HFFc6 (cell line): ENCODE measurements at places on chromosomes 16 and 17. TPM values are rescaled to one million over a fixed set of nuclear protein-coding genes. Genes with fewer than 3 reads are reported as not detected.

Gene C17orf78
- total RNA-seq, result not detected in 3 replicates

Gene KRTAP16-1
- not detected in 2 replicates for total RNA-seq

Gene CPNE7
- 17.6 and 19.2 TPM in 2 replicates for total RNA-seq

Gene PLLP
- not detected in 3 replicates for total RNA-seq

DNA sequence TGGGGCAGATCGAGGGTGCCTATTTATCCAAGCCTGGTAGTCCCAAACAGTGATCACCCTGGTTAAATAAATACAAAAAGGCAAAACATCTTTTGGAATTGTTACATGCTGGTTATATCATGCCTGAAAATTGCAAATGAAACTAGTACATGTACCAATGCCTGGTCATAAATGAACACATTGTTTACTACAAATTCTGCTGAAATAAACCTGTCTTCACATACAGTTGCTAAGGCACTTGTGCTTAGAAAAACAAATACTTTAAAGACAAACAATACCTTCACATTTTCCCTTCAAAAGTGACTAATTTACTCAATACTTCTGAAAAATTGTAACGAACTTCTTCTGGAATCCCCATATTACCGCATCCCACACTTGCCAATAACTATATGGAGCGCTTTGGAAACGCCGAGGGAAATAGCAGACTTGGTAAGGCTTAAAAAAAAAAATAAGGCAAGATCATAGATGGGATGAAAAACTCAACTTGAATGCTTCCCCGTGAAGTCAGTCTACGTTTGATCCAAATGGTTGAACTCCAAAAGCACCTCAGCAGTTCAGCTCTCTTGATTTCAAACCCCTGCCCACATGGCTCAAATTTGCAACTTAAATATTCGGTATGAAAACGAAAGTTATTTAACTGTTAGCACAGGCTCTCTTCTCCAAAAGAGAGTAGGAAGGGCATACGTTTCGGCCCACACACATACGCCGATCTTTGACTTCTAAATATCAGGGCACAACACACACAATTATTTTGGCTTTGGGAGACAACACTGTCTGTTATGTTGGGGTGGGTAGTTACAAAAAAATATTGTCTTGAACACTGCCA is 264.5 kb downstream of the NTN1 start:
- H3K4me3 ChIP-seq, result no peak overlapping the region
- no peak for DNase-seq
- no peaks in the 10 kb centered on the region; the same call in 1 of the 2 replicates for H3K27me3 ChIP-seq
- H3K27ac ChIP-seq, result no peak overlapping the region

DNA sequence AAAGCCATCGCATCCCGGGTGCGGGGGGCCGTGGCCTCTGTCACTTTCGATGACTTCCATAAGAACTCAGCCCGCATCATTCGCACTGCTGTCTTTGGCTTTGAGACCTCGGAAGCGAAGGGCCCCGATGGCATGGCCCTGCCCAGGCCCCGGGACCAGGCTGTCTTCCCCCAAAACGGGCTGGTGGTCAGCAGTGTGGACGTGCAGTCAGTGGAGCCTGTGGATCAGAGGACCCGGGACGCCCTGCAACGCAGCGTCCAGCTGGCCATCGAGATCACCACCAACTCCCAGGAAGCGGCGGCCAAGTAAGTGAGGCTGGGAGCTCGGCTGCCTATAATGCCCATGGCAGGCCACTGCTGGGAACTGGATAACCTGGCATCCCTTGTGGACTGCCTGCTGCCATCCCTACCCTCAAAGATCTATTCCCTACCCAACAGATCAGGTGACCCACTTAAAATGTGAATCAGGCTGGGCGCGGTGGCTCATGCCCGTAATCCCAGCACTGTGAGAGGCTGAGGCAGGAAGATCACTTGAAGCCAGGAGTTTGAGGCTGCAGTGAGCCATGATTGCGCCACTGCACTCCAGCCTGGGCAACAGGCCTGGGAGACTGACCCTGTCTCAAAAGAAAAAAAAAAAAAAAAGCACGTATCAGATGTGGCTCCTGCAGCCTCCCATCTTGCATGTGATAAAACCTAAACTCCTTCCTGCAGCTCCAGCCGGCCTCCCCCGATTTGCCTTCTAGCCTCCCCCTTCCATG is 18.3 kb downstream of the CDIPT start:
- H3K27ac ChIP-seq, result no peak overlapping the region
- no peak for DNase-seq
- no peak overlapping the region; the same call in 1 of the 2 replicates for H3K4me3 ChIP-seq
- peaks cover 7% of the 10 kb centered on the region for H3K27me3 ChIP-seq

- H3K36me3 ChIP-seq, result no peaks in the 10 kb centered on the region
- H3K27ac ChIP-seq, result no peak overlapping the region
- DNase-seq, result no peak
- peaks cover 41% of the 10 kb centered on the region for H3K4me1 ChIP-seq
- H3K4me3 ChIP-seq, result no peak overlapping the region
These were observed 116.9 kb downstream of the USP22 start for GRCh38 chr17:20925954-20926353.
